ENCODE measurements at places on chromosomes 1 and 21.

- DNase-seq = no peak
Observed at GRCh38 chr1:7640350-7640749, 130.7 kb upstream of the VAMP3 start.

DNA sequence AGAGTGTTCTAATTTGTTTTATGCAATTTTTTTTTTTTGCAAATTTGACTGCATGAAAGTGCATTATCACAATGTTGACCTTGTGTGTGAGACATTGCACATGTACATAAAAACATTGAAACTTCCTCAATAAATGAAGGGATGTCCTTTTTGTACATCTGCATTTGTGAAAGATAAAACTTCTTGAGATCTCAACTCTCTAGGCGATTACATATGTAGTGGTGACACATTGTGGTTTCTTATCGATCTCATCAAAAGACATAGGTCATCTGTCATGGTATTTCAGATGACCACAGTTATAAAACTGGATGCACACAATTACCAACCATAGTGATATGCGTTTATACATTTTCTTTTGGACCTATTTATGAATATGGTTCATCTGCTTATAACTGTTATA is 35.6 kb upstream of the C21orf91 start:
- DNase-seq = no peak

DNA sequence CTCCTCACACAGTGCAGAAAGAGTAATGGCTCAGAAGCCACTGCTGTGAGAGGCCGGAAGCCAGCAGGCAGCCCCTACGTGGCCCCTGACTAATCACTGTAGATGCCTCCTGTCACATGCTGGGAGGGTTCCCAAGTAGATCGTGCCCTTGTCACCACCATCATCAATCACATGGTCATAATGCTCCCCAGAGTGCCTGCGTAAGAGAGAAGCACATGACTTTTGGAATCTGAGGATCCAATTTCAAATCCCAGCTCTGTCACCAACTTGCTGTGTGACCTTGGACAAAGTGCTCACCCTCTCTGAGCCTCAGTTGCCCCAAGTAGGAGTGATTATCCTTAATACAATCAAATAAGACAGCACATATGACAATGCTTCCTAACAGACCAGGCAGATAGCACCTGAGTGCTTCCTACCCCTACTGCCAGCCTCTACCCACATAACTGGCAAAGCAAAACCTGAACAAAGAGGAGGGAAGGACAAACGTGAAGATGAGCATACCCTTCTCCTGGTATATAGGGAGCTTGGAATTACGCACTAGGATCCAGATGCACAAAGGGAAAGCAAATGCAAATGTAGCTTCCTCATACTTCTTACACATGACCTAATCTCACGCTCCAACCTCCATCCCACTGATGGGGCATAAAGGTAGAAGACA is 65.7 kb downstream of the SDC3 start:
- DNase-seq = no peak

DNA sequence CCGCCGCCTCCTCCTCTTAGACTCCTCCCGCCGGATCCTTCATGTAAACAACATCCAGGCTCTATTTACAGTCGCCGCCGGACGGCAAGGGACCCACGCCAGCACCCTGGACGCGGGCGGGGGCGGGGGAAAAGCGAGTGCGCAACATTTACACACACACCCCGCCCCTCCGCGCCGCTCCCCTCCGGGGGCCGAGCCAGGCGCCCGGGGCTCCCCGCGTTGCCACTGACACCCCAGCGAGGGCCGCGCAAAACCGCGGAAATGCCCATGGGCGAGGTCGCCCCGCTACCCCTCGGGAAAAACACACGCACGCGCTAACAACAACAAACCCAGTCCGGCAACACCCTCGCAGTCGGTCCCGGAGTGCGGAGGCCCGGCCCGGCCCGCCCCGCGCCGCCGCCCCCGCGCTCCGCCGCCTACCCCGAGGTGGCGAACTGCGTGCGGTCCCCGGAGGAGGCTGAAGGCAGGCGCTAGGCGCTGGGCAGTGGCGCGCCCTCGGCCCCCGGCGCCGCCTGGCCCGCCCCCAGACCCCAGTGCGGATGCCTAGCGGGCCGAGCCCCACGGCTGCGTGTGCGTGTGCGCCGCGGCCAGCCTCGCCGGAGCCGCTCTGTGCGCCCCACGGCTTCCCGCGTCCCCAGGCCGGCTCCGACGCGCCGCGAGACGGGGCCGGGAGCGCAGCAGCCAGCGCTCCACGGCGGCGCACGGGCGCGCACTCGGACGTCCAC is 81.1 kb upstream of the AK4 start:
- no peak for DNase-seq

DNA sequence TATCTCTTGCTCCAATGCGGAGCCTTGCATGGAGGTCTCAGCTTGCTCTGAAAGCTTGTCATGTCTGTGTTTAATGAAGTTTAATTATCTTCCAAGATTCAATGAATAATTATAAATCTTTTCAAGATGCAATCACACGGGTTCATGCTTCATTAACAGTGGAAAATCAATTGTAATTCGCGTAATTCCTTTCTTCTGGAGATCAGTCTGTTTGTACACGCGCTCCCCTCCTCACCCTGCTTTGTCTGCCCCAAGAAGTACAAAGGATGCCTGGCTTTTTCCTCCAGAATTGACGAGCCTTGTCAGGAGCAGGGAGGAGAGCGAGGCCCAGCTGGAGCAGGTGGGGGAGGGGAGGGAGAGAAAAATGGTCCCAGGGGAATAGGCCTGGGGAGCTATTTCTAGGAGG is 65.0 kb upstream of the DISP3 start:
- no peak for DNase-seq

- no peak for DNase-seq
Observed at GRCh38 chr1:47866601-47867437, 130.4 kb downstream of the TRABD2B start.

DNA sequence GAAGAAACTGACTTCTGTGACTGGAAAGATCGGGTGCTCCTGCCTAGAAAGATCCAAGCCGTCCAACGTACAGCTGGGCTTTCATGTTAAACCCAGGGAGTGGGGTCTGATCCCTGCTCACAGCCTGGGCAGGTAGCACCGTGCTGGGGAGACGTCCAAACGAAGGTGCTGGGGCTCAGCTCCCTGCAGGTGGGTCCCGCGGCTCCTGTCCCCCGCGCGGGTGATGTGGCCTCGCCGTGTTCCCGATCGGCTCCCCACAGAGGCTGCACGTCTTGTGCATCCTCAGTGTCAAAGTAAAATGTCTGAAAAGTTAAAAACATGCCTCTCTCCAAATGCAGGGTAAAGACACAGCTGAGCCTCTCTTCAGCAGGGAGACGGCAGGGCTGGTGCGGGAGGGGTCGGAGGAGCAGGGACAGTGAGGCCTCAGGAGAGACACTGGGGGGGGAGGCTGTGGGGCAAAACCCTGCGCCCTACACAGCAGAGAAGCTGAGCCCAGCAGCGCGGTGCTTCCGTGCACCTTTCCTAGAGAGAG is 40.1 kb upstream of the COL6A2 start:
- no peak for DNase-seq

All from epithelial cell of proximal tubule (primary cell).